HEK293T (cell line): ENCODE measurements at places on chromosomes 16 and 17.

GRCh38 chr16:84332975-84333684, 35.2 kb upstream of the ATP2C2 start:
- DNase-seq: no peak

DNA sequence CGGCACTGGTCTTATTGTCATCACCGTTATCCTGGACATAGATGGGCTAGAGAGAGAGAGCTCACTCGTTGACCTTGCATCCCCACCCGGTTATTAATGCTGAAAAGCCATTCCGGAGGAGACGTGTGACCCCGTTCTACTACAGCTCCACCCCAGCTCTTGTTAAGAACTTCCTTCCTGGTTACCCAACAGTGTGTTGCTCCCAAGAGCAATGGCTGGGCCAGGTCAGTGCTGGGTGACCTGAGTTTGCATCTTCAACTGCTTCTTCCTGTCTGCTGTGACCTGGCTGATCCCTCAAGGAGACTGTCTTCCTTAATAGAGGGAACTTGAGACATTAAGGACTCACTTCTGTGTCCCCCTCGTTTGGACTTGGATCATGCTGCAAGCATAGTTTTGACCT, 96.1 kb upstream of the SDK2 start:
- DNase-seq: no peak

DNA sequence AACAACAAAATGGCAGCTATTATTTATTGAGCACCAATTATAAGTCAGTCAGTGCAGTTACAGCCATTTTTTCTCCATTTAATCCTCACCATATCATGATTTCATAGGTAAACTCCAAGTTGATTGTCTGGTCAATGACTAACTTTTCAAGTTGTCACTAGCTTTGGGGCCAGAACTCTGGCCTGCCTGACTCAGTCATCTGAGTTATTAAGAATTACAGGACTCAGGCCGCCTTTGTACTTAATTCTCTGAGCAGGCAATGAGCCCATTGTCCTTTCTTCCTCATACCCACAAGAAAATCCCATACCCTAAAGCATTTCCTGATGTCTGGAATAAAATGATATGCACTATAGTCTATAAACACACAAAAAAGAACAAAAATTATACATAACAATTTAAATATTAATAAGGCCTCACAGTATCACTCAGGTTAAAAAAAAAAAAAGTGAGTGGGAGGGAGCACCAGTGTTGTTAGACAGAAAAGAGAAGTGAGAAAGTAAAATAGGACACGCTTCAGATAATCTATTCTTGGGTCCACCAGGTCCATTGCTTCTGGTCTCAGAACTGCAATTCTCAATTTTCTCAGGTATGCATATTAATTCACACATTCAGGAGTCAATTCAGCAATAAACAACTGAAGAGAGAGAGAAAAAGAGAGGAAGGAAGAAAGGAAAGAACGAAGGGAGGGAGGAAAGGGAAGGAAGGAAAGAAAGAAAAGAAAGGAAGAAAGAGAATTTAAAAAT, 70.2 kb downstream of the SPAG9 start:
- DNase-seq: no peak

GRCh38 chr16:84115919-84116719, 623 bp downstream of the MBTPS1 start:
- no peak for DNase-seq

GRCh38 chr16:80680839-80681238, 123.6 kb downstream of the CDYL2 start:
- DNase-seq: no peak
